ENCODE measurements at places on chromosomes 1 and 21. TPM values are rescaled to one million over a fixed set of nuclear protein-coding genes. Genes with fewer than 3 reads are reported as not detected.

DNA sequence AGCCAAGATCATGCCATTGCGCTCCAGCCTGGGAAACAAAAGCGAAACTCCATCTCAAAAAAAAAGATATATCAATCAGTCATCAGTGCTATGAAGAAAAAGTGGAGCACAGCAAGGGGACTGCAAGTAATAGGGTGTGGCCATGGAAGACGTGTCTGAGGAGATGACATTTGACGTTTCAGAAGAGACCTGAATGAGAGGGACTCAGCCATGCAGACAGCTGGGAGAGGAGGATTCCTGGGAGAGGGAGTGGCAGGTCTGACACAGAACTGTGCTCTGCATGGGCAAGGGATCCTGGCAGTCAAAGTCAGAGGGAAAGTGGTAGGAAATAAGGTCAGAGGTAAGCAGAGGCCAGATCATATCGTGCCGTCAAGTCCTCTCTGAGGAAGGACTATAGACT, 3.3 kb downstream of the LAX1 start:
- DNase-seq = no peak

DNA sequence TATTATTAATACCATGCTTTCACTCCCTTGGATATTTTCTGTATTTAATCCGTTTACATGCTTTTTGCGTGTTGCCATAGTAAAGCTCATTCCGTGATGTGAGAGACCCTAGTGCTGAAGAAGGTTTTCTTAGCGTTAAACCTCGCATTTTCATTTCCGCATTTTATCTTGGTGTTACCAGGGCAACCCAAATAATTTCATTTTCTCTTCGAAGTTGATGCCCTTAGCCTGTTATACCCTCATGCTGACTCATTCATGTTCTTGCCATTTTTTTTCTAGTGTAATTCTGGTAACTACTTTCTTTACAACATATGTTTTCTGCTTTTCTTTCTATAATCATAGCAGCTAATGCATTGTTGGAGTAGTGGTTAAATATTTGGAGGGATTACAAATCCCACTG, 37.2 kb downstream of the LRRC8C start:
- no peak for DNase-seq

- no peak for DNase-seq
Measured at GRCh38 chr1:113947388-113948107, 18.4 kb downstream of the HIPK1 start.

DNA sequence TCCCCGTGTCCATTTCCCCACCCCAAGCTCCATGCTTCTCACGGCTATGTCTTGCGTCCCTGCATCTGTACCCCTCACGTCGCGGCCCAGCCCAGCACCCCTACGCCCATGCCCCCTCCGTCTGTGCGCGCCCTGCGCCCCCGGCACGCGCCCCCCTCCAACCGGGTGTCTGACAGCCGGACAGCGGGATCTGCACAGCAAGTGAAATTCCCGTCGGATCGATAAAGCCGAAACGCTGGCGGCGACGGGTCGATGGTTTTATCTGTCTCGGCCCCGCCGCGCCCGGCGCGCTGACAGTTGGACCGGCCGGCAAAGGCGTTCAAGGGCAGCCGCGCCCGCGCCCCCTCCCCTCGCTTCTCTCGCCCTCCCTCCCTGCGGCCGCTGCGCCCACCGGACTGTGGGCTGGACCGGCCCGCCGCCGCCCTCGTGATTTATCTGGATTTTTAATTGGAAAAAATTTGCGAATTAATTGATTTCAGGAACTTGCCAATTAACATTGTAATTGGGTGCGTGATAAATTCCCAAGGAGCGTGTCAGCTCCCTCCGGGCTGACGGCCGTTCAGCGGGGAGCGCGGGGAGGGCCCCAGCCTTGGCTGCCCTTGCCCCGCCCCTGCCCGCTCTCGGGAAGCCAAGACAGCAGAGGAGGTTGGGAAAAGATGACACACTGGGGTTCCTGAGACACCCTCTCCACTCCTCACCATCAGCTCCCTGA, 57.1 kb downstream of the TMEM53 start:
- DNase-seq = no peak

DNA sequence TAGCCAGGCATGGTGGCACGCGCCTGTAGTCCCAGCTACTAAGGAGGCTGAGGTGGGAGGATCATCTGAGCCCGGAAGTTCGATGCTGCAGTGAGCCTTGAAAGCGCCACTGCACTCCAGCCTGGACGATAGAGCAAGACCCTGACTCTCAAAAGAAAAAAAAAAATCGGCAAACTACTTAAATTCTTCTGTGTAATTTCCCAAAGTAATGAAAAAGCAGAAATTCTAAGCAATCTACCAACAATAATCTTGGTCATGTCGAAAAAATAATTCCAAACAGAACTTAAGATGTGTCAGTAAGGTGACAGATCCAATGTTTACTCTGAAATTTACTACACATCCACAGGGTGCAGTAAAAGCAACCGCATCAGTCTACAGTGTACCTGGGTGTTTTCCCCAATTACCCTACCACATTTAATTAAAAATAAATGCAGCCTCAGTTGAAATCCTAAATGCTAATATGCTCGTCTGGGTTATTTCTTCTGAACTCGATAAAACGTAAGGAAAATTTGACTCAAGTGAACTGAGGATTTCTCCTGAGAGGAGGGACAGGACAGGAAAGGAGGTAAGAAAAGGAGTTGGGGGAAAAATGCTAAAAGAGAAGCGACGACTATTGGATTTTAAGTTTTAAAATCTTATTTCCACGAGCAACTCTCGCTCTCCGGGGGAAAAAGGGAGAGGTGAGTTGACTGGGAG, 801 bp downstream of the EPRS1 start:
- no peak for DNase-seq

DNA sequence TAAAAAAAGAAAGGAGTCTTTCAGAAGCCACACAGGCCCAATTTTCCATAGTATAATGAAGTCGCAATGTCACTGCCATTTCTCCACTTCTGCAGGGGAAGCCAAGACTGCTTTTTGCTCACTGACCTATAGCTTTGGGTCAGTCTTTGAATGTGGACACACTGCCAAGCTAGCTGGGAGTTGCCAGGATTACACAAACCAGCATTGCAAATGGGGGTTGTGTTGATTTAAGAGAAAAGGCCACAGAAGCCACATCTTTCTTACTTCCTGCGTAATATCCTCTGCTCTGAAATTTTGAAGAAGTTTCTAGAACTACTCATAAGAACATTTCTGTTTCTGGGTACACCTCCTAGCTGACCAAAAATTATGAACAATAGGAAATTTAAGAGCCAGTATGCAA, 45.8 kb upstream of the SAMSN1 start:
- peak; percentile 67 for DNase-seq

DNA sequence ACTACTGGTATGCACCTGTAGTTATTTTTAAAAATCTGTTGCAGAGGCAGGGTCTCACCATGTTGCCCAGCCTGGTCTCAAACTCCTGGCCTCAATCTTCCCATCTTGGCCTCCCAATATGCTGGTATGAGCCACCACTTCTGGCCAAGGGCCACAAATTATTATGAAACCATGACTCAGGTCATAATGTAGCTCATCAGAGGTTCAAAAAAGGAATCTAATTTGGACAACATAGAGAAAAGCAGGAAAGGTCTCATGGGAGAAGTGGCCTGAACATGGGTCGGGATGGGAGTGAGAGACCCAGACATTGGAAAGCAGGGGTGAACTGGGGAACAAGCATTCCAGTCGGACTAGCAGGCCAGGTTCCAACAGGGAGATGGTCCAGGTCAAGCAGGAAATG, 45.2 kb upstream of the C1orf198 start:
- no peak for DNase-seq

GRCh38 chr1:5312862-5313261, 658.5 kb downstream of the AJAP1 start:
- DNase-seq = peak; percentile 8

PHGDH gene
- polyA plus RNA-seq = 114 TPM

SDHB gene
- 108 TPM for polyA plus RNA-seq

OMA1 gene
- polyA plus RNA-seq = 24.1 TPM

Data from left lung (tissue), 14 donors.